ENCODE measurements at places on chromosomes 1 and 21. TPM values are rescaled to one million over a fixed set of nuclear protein-coding genes. Genes with fewer than 3 reads are reported as not detected.

DNA sequence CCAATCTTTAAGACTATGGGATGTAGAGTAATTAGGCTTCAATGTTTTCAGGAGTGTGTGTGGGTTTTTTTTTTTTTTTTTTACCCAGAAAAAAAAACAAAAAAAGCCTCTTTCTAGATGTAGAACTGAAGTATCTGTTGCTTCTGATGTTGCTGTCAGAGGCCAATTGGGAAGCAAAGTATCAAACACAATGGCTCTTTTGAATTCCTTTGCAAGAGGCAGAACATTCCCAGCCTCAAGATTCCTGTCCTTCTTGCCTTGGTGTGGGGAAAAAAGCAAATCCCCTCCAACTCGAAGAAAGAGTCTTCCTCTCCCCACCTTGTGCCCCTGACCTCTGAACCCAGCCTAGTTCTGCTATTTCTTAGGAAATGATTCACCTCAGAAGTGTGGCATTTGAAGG, 55.4 kb upstream of the LMO4 start:
- H3K4me3 ChIP-seq = no peak overlapping the region
- H3K36me3 ChIP-seq = no peaks in the 10 kb centered on the region
- no peaks in the 10 kb centered on the region for H3K4me1 ChIP-seq
- H3K27me3 ChIP-seq = no peaks in the 10 kb centered on the region
- no peak overlapping the region for H3K27ac ChIP-seq

GRCh38 chr21:44079446-44079845, 27.8 kb upstream of the PWP2 start:
- peaks cover 12% of the 10 kb centered on the region for H3K4me1 ChIP-seq
- peaks cover 31% of the 10 kb centered on the region for H3K36me3 ChIP-seq

- no peak for DNase-seq
- peaks cover 44% of the 10 kb centered on the region for H3K4me1 ChIP-seq
- peaks cover 9% of the 10 kb centered on the region for H3K36me3 ChIP-seq
- H3K4me3 ChIP-seq = no peak overlapping the region
- no peak overlapping the region for H3K27ac ChIP-seq
Measured at GRCh38 chr1:185050823-185051451, 5.6 kb downstream of the RNF2 start.

The SYDE2 gene
- total RNA-seq = 4.2 TPM

The LCE1B gene
- not detected for total RNA-seq

Measured in endothelial cell (in vitro differentiated cells).